ENCODE measurements at places on chromosomes 6 and 20.
A peak's percentile ranks its signal among the peaks of the same experiment; 100 is the strongest.

DNA sequence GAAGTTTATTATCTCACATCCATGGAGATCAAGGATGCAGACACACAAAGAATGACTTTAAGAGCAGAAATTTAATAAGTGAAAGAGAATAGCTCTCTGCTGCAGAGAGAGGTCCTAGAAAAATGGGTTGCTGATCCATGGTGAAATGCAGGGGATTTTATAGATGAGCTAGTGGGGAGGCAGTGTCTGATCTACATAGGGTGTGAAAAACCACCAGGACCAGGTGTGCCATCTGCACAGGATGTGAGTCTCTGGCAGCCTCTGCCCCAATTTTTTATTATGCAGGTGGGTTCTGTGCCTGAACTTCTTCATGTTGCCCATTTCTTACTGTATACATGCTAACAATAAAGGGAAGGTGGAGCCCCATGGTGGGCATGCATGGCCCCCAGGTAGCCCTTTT is 19.9 kb upstream of the NANP start:
- no peak for DNase-seq

DNA sequence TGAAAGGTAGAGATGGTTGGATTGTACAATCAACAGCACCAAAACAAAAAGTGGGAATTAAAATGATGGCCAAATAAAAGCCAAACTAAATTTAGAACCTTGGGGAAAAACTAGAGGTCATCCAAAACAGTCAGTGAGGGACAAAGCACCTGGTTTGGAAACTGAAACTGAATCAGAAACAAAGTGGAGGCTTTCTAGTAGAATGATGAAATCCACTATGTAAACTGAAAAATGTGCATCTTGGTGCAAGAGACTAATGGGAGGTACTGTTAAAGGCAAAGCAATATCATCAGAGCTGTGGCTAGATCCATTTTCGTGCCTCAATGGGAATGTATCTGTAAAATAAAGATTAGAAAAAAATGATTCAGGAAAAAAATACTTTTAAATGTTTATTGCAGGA is 380.0 kb upstream of the GJE1 start:
- no peak for DNase-seq

DNA sequence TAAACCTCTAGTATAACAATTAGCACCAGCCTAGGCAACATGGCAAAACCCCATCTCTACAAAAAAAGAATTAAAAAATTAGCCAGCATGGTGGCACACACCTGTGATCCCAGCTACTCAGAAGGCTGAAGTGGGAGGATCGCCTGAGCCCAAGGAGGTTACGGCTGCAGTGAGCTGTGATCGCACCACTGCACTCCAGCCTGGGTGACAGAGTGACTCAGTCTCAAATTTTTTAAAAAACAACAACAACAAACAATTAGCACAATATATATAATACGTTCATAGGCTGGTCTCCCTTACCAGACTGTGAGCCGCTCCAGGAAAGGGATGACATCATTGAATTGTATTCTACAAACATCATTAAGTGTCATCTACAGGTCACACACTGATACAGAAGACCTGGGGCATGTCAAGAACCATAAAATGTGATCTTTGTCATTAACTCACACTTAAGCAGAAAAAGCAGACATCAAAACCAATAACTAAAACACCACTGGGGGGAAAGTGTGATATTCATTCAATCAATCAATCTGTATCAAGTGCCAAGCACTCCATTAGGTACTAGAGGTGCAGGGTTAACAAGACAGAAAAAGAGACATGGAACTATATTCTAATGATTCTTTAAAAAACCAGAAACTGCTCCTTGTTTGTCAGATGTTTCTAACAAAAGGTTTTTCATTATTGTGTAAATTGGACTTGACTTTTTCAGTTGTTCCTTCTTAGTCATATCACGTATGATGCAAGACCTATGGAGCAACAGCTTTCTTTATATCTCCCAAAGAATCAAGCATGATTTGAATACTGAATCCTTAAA is 17.8 kb downstream of the MAP3K5 start:
- DNase-seq, result no peak

GRCh38 chr6:72976484-72976883 is 248.8 kb downstream of the KHDC1L start:
- no peak for DNase-seq

- DNase-seq, result no peak
These were observed 429.6 kb downstream of the BCKDHB start for GRCh38 chr6:80535914-80536565.

GRCh38 chr6:71209206-71209605 is 79.4 kb upstream of the OGFRL1 start:
- DNase-seq, result no peak

GRCh38 chr20:59123011-59123677 is 40.5 kb upstream of the ZNF831 start:
- peak; percentile 31 for DNase-seq

- DNase-seq, result no peak
These were observed 615 bp upstream of the UBE2J1 start for GRCh38 chr6:89353118-89353556.

- DNase-seq, result no peak
These were observed 329.3 kb downstream of the QKI start for GRCh38 chr6:163743796-163744195.

- no peak for DNase-seq
These were observed 30.5 kb downstream of the SERPINB6 start for GRCh38 chr6:2940851-2941250.

- DNase-seq, result no peak
These were observed 32.4 kb downstream of the JPH2 start for GRCh38 chr20:44154521-44155001.

GRCh38 chr6:36599791-36600209 is 5.6 kb downstream of the SRSF3 start:
- DNase-seq, result peak; percentile 56

DNA sequence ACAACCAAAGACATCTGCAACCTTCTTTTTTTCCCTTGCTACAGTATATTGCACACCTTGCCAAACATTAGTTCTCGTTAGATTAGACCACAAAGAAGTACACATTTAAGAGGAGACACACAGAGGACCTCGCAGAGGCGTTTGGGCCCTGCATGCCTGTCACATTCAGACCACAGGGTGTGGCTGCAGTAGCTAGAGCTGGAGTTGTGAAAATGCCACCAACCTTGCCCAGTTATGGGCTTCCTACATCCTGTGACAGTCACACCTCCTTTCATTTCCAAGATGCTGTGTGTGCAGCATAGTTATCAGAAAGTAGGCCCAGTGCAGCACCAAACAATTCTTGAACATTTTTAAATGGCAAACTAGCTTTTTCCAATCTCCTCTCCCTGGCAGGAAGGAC is 2.4 kb downstream of the SYNE1 start:
- peak; percentile 52 for DNase-seq

DNA sequence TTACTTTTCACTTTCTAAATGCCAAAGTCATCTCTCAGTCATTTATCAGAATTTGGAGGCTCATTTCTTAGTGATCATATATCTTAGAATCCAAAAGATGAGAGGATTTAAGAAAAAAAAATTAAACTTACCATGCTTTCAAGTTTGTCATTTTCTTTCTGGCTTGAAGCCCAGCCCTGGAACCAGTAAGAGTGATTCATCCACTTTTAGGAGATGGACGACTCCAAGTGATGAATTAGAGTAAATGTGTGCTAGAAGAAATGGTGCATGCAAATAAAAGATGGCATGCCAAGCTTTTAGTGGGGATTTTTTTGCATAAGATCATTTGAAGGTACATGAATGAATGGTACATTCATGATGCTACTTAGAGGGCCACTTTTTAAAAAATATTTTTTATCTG is 20.1 kb downstream of the PLCB1 start:
- DNase-seq, result no peak

GRCh38 chr6:157240059-157240959 is 83.0 kb downstream of the TMEM242 start:
- DNase-seq, result no peak

- no peak for DNase-seq
These were observed 57.8 kb downstream of the AGPAT4 start for GRCh38 chr6:161215876-161216615.

DNA sequence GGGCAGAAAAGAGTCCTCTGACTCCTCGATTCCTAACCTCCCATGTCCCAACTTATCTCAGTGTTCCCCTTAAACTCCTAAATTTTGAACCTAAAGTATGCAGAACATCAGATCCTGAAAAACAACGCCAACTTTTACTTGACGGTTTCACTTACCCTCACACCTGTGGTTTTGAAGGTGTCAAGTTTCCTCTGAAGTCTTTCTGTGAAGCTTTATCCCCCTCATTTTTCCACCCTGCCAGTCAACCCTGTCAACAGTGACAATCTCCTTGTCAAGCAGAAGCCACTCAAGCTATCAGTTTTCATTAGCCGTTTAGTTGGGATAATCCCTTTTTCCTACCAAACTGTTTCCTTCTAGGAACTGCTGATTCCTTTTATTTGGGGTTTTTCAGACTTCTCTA is 245.4 kb upstream of the PREP start:
- peak; percentile 23 for DNase-seq

DNA sequence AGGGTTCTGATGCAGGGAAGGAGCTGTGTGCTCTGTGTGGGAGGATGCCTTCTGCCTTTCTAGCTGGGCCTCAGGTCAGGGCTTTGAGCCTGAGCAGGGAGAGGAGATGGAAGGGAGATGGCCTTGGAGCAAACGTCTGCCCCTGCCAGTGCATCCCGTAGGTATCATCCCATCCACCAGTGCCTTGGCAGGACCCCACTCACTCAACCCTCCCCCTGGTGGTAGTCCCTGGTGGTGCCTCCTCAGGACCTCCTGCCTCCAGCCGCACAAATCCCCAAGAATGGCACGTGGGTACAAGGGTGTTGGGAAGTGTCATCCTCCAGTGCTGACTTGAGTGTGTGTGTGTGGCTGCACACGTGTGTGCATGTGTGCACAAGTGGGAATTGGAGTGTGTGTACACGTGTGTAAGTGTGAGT is 23.1 kb upstream of the MICB start:
- DNase-seq, result no peak

- no peak for DNase-seq
These were observed 251.0 kb downstream of the RNGTT start for GRCh38 chr6:88712243-88712936.

DNA sequence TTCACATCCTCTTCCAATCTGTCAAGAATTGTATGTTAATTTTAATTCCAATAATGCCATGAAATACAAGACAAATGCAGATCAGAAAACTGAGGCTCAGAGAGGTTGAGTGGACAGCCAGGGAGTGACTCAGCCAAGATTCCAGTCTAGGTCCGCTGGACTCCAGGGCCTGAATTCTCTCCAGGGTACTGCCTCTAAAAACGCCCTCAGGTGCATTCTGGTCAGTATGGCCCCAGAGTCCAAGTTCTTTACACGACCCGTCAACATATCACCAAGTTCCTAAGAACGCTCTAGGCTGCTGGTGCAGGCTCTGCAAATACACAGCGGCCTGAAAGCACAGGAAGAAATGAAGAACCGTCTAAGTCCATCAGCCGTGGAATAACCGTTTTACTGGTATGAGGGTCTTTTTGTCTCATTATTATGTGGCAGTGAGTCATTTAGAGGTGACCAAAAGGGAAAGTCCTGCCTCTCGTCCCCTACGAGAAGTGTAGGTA is 709 bp upstream of the ASXL1 start:
- no peak for DNase-seq

GRCh38 chr6:3386374-3386857 is 70.4 kb downstream of the SLC22A23 start:
- no peak for DNase-seq

DNA sequence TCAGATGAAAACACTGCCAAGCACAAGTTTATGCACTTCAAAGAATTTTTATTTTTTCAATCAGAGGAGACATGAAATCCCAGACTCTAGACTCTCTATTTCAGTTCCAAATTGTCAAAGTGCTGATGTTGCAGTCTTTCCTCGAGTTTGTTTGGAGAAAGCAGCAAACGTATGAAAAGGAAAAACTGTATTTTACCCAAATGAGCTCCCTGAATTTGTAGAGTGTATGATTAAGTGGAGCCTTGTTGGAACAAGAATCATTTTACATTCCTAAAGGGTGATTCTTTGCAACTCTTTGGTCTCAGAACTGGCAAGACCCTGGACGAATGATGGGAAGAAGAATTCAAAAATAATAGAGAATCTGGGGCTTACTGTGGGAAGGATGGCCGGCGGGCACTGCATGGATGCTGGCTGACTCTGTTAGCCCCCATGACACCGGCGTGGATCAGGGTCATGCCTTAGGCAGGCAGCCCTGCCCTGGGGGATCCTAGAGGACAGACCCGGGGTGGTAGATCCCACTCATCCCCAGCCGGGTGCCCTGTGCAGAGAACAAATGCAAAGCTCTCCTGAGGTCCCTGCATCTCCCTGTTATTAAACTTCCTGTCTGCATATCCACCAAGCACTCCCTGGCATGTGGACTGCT is 207.4 kb downstream of the FNDC1 start:
- no peak for DNase-seq

DNA sequence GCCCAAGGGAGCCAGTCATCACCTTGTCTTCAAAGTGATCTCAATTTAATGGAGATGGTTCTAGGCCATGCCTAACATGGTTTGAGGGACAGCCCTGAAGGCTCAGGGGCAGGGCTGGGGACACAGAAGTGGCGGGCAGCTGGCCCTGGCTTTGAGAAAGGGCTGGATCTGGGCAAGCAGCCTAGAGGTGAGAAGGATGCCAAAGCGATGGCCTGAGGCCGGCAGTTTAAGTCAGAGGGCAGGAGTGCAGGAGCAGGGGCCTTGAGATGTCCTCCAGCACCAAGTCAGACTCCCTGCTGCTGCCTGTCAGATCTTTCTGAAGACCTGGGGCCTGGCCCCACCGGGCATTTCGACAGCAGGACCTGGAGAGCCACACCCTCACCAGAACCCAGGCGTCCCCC is 28.4 kb upstream of the APMAP start:
- no peak for DNase-seq

DNA sequence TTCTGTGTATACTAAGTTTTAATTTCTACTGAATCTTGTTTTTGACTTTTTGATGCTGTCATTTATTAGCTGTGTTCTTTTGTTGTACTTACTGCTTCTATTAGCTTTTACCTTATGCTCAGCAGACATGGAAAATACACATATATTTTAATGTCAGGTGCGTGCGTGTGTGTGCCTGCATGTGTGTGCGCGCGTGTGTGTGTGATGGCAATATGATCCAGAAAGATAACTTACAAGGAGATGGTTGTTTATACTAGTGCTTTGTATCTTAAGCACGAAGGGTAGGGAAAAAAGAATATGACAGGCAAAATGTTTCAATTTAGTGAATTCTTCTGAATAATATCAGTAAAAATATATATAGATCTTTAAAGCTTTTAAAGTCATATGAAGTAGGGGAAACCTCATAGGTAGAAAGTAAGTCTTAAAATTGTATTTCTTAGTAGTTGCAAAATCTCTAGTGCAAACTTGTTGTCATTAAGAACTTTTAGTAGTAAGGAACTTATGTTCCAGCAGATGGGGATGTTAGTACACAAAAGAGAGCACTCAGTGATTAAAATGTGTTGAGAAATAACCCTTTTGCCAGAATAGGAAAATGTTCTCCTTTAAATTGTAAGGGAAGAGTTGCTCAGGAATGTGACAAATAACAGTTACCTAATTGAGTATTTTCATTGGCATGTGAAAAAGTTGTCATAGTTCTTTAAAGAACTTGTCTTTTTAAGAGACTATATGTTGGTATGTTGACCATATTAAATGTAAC is 13.2 kb downstream of the QKI start:
- no peak for DNase-seq

DNA sequence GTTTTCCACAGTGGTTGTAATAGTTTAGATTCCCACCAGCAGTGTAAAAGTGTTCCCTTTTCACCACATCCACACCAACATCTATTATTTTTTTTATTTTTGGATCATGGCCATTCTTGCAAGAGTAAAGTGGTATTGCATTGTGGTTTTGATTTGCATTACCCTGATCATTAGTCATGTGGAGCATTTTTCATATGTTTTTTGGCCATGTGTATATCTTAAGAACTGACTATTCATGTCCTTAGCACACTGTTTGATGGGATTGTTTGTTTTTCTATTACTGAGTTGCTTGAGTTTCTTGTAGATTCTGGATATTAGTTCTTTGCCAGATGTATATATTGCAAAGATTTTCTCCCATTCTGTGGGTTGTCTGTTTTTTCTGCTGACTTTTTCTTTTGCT is 820.1 kb downstream of the TENT5A start:
- DNase-seq, result no peak
